ENCODE measurements at places on chromosomes 2 and 18.

- no peak for DNase-seq
These were observed 21.7 kb upstream of the PPP3R1 start for GRCh38 chr2:68274022-68274421.

GRCh38 chr18:31736630-31737029 lies 24.1 kb downstream of the SLC25A52 start:
- DNase-seq, result no peak

DNA sequence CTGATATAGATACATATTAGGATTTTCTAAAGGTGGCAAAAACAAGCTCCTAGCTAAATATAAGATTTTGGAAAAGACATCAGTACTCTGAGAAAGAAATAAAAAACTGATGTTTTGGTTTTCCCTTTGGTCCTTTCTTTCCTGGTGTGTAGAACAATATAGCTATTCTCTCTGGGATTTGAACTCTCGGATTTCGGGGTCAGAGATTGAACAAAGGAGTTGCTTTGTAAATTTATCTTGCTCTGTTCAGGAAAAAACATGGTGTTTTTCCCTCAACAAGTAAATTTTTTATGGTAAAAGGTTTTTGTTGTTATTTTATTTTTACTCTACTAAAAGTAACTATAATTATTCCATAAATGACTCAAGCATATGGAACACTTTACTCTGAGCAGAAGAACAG lies 889.3 kb downstream of the ERBB4 start:
- no peak for DNase-seq

- no peak for DNase-seq
These were observed 57.9 kb upstream of the CXCR4 start for GRCh38 chr2:136175868-136176267.

DNA sequence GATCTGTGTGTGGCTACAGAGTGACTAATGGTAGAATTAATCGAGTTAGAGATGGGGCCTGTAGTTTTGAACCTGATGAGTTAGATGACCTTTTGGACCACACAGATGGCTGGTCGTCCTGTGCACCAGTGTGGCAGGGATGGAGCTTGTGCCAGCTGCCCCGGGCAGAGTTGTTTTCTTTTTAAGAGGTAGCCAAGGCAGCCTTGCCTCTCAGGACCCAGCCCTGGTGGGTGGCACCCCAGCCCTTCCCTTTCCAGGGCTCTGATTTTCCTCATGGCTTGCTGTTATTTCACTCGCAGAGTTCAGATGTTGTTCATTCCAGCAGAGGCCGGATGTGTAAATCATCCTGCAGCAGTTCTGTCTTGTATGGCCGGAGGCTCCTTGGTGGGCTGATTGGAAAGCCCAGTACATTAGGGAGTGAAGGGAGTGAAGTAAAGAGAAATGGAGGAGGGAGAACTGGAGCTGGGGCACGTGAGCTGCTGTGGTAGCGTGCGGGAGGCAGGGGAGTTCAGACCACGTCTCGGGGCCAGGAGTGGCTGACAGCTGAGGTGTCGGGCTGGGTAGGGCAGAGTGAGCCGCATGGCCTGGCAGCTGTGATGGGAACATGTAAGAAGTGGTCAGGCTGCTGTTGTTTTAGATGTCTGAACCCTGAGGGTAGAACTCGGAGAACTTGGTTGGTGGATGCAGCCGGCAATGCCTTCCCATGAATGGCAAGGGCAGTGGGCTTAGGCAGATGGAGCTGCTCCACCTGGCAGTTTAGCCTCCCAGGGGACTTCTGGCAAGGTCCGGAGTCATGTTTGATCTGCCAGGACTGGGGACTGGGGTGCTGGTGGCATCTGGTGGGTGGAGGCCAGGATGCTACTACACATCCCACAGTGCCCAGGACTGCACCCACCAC lies 28.8 kb downstream of the ASAP2 start:
- DNase-seq, result no peak

DNA sequence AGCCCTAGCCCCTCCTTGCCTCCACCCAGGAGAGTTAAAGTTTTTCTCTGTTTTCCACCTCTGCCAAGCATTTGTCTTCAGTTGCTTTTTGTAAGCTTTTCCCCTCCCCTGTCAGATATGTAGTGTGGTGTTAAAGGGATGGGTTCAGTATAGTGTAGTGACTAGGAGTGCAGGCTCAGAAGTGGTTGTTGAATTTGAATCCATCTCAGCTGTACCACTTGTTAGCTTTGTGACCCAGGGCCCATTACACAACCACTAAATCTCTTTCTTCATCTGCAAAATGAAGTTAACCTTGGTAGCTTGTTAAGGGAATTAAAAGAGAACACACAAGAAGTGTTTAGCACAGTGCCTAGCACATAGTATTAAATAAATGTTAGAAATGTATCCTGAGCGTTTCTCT lies 56.9 kb downstream of the MAP3K20 start:
- DNase-seq, result no peak

GRCh38 chr2:158239271-158239670 lies 137.6 kb downstream of the UPP2 start:
- DNase-seq, result no peak

DNA sequence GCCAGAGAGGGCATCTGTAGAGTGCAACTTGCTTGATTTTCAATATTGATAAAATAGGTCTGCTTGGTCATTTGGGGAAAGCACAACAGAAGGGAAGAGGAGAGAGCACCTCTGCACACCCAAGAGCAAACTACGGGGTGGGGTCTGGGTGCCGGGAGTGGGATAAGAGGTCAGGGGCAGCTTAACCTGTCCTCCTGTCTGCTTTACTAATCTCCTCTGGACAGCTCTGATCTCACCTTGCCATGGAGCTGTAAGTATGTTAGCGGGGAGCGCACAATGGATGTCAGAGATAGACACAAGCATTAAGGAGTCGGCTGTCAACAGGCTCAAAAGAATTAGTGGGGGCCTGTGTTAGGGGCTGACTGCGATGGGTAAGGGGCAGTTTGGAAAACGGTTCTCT lies 328.7 kb downstream of the CYRIA start:
- no peak for DNase-seq

DNA sequence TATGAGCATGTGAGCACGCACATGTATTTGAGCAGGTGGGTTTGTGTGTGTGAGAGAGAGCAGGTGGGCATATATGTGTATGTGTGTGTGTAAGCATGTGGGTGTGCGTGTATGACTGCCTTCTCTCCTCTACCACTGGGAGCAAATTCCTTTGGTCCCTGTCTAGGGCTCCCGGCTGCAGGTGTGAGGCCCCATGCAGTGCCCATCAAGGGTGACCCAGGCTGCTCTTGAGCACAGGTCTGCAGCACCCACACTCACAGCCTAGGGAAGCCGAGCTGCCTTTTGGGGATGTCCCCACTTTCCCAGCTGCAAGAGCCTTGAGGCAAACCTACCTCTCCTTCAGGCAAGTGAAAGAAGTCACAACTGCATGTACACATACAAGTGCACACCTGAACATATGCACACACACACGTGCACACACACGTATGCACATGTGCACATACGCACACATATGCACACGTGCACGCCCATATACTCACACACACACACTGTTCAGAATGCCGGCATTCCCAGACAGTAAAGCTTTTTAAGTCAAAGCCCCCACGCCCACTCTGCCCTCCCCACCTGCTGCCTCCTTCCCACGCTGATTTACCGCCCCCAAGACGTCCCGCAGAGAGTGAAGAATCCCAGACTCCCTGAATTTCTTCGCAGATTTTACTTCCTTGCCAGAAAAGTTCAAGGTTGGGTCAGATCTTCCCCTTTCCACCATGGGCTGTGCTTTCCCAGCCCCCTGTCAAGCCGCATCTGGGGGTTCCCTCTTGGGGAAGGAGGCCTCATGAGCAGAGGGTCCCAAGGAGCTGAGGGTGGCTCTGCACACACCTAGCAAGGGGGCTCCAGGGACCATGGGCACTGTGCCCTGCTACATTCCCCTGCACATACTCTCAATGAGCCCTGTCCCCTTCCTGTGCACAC lies 170.6 kb downstream of the TWIST2 start:
- DNase-seq, result no peak

DNA sequence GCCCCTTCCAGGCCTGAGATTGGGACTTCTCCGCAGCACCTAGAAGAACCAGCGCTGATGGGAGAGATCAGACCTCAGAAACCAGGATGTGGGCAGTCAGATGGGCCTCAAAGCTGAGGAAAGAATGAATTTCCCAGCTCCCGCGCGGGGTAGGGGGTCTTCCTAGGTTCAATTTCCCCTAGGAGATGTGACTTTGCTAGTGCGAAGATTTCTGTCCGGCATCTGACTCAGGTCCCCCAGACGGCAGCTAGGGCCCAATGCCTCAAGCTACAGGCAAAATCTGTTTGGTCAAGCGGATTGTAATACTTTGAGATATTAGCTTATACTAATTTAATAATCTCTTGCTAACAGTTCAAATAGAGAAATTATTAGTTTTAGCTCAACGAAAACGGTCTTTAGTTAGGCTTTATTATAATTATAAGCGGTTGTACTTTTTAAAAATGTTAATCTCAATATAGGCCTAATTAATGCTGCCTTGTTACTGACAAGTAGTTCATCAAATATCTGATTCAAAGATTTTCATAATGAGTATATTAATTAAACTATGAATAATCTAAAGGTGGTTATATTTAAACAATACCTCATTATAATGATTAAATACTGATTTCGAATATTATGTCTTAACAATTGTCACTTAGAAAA lies 5.8 kb downstream of the DLX1 start:
- no peak for DNase-seq
